ENCODE measurements at places on chromosomes 3 and 15.

DNA sequence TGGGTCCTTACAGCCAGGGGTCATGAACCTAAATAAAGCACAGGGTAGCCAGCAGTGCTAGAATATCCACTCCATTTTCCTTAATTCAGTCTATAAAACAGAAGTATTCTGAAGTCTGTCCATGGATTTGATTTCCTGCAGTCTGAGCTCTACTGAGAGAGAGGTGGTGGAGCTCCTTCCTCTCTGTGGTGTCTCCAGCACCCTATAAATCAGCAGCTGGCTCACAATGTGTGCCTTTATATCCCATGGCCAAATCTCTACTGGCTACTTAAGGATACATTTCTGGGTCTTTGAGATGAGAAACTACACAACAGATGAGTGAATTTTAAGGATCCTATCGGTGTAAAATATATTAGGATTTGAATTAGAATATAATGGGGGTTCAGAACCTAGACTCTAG lies 339.9 kb upstream of the RBMS3 start:
- no peak for DNase-seq

GRCh38 chr3:187985647-187986046 lies 168.3 kb upstream of the LPP start:
- no peak for DNase-seq

GRCh38 chr3:163878396-163878795 lies 1199.9 kb downstream of the SI start:
- no peak for DNase-seq

- DNase-seq: no peak
Observed at GRCh38 chr3:134378384-134378783, 4.1 kb upstream of the AMOTL2 start.

DNA sequence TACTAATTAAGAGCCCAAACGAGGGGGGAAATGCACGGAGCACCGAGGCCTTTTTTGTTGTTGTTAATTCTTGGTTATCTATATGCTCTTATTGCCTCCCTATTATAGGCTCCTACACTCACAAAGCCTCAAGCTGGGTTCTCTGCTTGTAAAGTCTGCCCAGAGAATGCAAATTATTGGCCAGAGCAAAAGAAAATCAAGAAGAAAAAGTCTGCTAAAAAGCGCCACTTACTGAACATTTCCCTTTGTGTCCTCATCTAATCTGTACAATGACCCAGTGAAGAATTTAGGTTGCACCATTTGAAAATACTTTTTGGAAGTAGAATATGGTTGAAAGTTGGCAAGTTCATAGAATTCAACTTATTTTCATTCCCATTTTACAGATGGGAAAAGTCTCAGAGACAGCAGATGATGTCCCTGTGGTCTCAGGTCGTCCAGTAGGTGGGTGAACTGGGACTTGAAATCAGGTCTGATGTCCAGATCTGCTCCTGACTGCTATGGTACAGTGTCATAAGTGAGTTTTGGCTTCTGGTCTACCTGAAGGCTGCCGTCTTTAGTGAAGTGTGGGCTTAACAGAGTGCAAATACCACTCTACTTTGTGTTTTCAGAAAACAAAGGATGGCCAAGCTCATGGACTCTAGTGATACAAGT lies 1.1 kb upstream of the TNFAIP8L3 start:
- no peak for DNase-seq

- no peak for DNase-seq
Observed at GRCh38 chr3:192372616-192373015, 354.7 kb downstream of the FGF12 start.

- no peak for DNase-seq
Observed at GRCh38 chr3:123036352-123037014, 8.9 kb upstream of the SEMA5B start.

- no peak for DNase-seq
Observed at GRCh38 chr15:43511012-43511885, 6.2 kb upstream of the MAP1A start.

DNA sequence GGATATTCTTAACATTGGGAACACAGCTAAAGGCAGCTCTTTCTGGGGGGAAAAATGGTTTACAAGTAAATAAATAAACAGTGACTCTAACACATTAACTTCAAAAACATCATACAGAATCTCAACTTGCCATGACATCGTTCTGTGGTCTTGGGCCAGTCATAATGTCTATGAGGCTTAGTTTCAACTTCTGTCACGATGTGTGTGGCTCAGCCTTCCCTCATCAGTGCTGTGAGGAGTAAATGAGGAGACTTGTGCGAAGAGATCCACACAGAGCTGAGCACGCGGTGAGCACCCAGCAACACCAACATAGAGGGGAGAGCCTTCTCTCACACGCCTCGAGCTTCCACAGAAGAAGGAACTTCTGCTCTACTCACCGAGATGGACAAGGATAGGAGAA lies 49.0 kb downstream of the DZIP1L start:
- DNase-seq: no peak

GRCh38 chr15:33021806-33022389 lies 172.6 kb downstream of the FMN1 start:
- no peak for DNase-seq

GRCh38 chr3:6439226-6439625 lies 421.7 kb upstream of the GRM7 start:
- no peak for DNase-seq

DNA sequence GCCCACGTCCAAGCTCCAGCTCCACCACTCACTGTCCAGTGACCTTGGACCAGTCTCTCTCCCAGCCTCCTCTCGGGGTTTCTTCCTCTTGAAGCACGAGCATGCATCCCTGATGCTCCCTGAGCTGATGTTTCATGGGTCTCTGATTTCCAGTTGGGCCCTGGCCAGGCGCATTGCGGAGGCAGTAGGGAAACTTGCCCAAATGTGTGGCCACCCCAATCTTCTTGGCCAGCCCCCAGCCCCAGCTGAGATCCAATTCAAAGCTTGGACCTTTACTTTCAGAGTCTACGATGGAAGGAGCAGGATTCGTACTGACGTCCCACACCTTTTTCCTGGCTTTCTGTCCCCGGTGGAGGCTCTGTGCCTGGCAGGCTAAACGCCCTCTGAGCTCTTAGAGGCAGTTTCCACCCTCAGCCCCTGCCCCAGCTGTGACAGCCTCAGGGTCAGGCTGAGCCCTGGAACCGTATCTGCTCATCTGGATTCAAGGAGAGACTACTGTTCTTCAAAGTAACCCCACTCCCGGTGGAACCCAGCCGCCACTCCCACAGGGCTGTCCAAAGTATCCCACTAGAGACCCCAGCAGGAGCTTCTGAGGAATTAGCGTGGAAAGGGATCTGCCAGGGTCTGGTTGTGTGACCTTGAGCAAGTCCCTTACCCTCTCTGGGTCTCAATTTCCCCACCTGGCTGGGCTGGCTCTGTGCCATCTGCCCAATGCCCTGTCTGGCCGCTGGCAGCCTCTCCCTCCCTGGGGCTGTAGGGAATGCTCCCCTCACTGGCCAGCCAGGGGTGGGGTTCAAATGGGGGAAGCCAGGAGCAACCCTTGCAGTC lies 37.4 kb downstream of the CPN2 start:
- DNase-seq: no peak

- no peak for DNase-seq
Observed at GRCh38 chr15:99923711-99924110, 190.5 kb upstream of the LYSMD4 start.

- DNase-seq: no peak
Observed at GRCh38 chr3:39378957-39379777, 4.0 kb upstream of the SLC25A38 start.

DNA sequence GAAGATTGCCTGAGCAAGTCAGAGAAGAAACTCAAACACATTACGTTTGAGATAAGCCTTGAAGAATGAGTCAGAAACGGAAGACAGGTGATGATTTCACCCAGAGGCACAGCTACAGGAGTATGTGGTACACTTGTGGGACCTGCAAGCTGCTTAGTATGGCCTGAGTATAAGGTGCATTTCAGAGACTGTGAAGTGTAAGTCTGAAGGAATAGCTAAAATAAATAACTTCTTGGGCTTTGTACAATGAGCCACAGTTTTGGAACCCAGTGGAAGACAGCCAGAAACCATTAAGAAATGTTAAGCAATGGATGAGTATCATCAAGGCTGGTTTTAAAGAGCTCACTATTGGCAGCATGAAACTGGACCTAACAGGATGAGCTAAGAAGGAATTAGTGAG lies 826.2 kb downstream of the ROBO1 start:
- DNase-seq: no peak

DNA sequence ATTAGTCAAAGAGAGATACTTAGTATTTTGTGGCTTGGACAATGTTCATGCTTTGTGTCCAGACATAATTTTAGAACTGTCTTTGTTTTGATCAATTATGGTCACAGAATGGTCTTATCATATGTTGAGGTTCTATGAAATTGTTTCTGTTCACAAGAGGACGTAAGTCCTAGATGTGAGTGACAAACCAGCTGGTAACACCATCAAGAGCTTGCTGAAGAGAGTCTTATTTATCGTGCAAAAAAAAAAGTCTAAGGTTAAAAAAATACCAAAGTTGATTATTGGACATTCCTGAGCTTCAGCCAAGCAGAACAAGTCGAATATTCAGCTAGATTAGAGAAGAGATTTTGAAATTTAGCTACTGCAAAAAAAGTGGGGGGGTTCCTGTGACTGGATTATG lies 495.9 kb upstream of the NAALADL2 start:
- no peak for DNase-seq

DNA sequence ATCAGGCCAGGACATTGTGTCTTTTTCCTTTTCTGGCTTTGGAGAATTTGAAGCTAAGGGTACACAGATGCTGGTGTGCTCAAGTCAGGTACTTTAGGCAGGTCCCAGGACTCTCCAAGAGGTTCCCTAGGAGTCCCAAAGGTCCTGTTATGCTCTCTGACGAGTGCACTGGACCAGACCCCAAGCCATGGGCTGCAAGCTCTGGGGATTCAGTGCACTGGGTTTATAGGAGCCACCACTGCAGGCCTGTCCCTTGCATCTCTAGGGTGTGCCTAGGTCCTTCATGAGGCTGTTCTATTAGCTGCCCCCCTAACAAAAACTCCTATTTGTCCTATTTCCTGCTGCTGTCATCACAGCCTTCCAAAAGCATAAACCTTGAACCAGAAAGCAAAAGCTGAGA lies 31.9 kb upstream of the BFSP2 start:
- no peak for DNase-seq

DNA sequence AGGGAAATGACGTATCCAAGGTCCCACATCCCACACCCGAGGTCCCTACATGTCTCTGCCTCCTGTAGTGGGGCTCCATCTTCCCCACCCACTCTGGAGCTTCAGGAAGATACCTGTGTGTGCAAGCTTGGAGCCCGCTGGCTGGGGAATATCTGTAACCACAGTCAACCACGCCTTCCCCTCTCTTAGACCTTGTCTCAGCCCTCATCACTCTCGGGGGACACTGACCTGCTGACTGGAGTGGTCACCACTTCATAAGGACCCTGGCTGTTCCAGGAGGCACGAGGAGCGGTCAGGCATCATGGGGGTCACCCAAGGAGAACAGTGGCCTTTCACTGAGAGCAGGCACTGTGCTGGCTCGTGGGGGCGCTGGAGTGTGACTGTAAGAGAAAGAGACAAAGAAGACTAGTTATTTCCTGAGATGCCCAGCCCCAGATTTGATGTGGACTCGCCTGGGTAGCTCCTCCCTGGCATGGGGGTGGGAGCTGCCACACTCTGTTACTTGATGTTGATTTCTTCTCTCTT lies 48.6 kb downstream of the CTXND1 start:
- no peak for DNase-seq

DNA sequence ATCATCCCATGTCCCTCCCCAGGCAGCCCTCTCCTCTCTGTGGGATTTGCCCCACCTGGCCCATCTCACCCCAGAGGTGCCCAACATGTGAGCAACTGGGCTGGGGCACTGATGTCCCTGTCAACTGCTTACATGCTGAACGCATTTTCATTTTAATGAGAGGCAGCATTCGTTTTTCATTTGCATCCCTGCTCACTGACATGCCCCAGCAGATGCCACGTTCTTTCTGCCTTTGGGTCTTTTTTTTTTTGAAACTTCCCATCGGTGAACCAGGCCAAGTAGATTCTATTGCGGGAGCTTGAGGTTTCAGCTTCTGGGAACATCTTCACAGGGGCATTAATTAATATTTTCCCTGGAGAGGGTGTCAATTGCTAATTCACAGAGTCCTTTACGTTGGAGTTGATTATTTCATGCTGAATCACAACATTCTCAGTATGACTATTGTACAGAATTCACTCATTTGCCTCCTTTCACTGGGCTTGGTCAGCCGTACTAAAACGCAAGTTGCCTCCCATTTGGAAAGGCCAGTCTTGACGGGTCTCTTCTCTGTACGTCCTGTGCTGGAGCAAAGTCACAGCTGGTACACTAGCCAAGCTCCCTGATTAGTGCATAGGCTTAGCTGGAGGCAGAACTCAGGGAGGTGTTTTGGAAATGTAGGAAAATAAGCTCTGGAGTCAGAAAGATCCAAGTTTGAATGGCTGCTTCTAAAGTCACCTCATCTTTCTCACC lies 69.8 kb downstream of the CHRNA7 start:
- DNase-seq: no peak

DNA sequence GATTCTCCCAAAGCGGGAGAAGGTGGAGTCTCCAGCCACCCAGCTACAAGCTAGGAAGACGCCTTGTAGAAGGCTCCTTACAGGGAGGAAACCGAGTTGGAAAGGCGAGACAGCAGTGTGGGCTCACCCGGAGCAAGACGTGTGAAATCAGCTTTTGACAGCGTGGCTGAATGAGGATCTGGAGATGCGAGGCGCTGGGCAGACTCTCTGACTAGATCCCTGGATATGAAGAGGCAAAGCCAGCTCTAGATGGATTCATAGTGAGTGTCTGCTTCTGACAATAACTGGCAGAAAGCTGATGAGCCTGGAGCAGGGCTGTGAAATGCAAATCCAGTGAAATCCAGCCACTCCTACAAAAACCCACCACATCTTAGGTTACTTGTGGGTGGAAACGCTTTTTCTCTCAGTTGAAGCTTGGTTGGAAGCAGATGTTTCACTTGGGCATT lies 41.0 kb downstream of the GOLGA6A start:
- DNase-seq: no peak

GRCh38 chr15:76418352-76419140 lies 82.0 kb downstream of the ISL2 start:
- no peak for DNase-seq

DNA sequence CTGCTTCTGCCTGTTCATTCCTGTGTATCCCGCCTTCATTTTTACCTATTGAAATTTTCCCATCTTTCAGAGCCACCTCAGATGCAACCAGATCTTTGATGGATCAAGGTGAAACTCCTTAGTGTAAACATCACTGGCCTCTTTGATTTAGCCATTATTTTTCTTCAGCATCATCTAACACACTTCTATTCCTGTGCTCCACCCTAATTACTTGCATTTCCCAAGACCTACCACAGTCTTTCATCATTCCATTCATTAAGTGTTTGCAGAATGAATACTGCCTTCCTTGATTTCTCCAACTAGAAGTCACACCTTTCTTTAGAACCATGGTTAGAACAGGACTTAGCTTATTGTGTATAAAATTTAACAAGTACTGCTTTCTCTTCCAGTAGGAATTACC lies 55.5 kb upstream of the SKIL start:
- DNase-seq: no peak

- DNase-seq: no peak
Observed at GRCh38 chr15:89963301-89964231, 37.6 kb upstream of the ZNF710 start.

GRCh38 chr3:134369861-134370596 lies 4.2 kb downstream of the AMOTL2 start:
- no peak for DNase-seq

- no peak for DNase-seq
Observed at GRCh38 chr15:81575436-81576123, 201.6 kb upstream of the TMC3 start.

- DNase-seq: no peak
Observed at GRCh38 chr3:44467241-44467640, 10.2 kb downstream of the ZNF445 start.
